PC-3 (cell line): ENCODE measurements at places on chromosomes 7 and 10. TPM values are rescaled to one million over a fixed set of nuclear protein-coding genes. Genes with fewer than 3 reads are reported as not detected.

The MRLN gene
- total RNA-seq: not detected in 2 replicates

The SPDYE5 gene
- total RNA-seq: 0.18 TPM in 1 of 2 replicates, not detected in the other

The HIPK2 gene
- total RNA-seq: 38.1 and 46.0 TPM in 2 replicates

- DNase-seq: no peak
Measured at GRCh38 chr7:101731502-101732084, 85.8 kb upstream of the CUX1 start.

- DNase-seq: peak; percentile 90
Measured at GRCh38 chr10:21191512-21191911, 294.4 kb upstream of the NEBL start.

GRCh38 chr10:133271521-133272300, 5.0 kb downstream of the ADAM8 start:
- DNase-seq: no peak
